ENCODE measurements at places on chromosomes 2 and 18.

- DNase-seq = no peak
These were observed 251.0 kb upstream of the CHAC2 start for GRCh38 chr2:53516650-53517049.

DNA sequence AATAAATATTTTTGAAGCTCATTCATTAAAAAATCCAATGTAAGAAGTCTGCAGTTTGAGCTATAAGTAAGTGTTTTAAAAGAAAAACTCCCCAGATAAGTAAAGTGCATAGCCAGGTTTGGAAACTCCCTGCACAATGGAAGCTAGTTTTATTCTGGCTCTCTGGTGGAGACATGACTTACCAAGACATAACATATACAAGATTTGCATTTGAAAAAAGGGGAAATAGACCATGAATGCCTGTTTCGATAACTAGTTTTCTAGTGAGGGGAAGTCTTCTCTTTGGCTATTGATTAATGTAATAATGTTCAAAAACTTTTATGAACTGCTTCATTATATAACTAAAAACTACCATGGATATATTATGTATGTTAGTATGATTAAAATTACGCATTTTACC, 435.2 kb downstream of the ARHGAP15 start:
- DNase-seq = peak; percentile 17

- no peak for DNase-seq
These were observed 59.3 kb downstream of the HDLBP start for GRCh38 chr2:241256168-241256545.

DNA sequence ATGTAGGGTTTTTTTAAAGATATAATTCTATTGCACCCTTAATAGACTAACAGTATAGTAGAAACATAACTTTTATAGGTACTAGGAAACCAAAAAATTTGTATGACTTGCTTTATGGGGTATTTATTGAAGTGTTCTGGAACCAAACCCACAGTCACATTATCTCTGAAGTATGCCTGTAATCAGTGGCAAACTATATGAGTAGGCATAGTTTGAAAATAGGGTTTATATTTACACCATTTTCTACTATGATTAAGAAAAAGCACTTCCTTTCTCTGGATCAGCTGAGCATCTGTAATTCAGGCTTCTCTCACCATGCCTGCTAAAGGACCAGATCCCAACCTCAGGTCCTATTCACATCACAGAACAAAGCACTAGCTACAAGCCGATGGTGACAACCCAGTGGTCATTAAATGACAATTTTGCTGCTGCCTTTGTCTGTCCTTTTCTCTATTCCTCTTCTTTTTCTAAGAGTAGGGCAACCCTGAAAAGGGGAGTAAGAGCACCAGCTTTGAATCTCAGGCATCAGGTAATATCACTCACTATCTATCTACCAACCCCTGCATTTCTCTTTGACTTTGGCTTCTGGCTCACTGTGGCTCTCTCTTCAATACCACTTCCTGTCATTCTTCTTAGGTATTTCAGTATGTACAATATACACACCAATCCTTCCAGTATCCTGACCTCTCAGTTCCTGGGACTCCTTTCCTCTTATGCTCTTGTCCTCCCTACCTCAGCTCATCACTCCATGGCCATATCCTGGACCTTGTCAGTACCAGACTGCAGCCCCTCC, 14.4 kb downstream of the NEMP2 start:
- DNase-seq = no peak

- peak; percentile 73 for DNase-seq
These were observed at the start of gene VAMP5 for GRCh38 chr2:85584354-85584856. Gene VAMP5, plus strand, starts transcription at chr2:85584431. Its CDS starts 60 bp downstream, at chr2:85584491.

- DNase-seq = no peak
These were observed 20.8 kb downstream of the RASGRP3 start for GRCh38 chr2:33497221-33497650.

DNA sequence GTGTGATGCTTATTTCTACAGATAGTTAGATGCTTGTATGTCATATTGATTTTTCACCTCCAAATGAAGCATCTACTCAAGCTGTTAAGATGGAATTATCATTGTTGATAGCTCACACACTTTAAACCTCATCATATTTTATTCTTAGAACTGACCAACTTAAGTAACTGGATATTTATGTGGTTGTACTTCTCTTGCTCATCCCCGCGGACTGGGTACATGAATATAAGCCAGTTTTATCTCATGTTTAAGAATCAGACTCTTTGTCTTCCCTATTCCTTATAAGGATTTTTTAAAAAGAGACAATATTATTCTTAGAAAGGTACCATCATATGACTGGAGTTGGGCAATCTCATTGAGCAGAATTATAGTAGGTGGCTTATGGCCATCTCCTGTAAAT, 358.7 kb downstream of the DSC3 start:
- no peak for DNase-seq

DNA sequence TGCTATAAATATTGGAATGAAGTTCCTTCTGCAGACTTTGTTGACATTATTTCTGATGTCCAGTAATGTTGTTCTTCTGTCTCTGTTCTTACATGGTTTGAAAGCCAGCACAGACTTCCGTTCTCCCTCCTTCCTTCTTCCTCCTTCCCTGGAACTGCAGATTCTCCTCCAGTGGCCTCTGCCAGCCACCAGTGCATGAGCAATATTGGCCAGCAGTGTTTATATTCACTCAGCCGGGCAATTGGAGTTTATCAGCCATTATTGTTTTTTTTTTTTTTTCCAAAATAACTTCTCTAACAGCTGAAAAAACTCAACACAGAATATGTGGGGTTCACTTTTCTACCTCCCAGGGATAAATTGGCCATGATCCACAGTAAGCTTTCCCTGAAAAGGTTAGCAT, 86.8 kb downstream of the ADCYAP1 start:
- no peak for DNase-seq

- DNase-seq = no peak
These were observed 202.3 kb upstream of the KLHL14 start for GRCh38 chr18:32975163-32975436.

GRCh38 chr18:5721924-5722323, 173.4 kb downstream of the TMEM200C start:
- DNase-seq = no peak

DNA sequence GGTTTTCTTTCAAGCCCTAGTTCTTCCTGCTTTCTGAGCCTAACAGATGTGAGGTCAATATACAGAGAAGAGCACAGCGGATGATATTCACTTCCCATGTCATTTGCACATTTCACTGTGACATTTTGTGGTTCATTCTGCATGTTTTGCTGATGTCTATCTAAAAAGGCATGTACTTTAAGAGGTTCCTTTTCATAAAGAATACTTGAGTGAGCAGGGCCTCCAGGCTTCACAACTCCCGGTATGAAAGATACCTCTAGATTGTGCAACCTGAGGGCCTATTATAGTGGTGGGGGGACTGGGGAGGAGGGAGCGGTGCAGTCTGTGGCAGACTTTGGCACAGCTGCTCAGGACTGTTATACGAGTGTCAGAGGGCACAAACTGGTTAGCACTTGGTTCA, 54.6 kb downstream of the CPO start:
- no peak for DNase-seq

GRCh38 chr2:230430957-230431910, 15.2 kb downstream of the SP100 start:
- no peak for DNase-seq

DNA sequence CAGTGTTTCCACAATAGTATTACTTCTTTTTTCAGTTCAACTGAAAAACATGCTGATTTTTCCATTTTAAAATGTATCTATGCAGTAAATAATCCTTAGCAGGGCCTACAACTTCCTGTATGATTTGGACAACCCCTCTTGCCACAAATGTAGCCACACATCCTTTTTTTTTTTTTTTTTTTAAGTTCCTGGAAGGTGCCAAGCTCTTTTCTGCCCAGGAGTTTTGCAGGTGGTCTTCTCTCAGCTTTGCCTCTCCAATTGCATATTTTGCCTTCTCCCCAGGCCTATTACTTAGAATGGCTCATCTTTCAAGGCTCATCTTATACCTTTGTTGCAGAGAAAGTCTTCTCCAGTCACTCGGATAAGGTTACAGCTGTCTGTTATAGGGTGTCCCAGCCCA, 11.6 kb downstream of the KLHL14 start:
- DNase-seq = no peak

- DNase-seq = no peak
These were observed 989.9 kb downstream of the DCDC2C start for GRCh38 chr2:4693266-4693665.

- no peak for DNase-seq
These were observed 125.7 kb upstream of the CYP26B1 start for GRCh38 chr2:72273384-72273783.

- no peak for DNase-seq
These were observed 8.8 kb downstream of the PELI1 start for GRCh38 chr2:64135421-64135820.

Data from germinal center (tissue), 1 donor.